ENCODE measurements at places on chromosomes 2 and 18. TPM values are rescaled to one million over a fixed set of nuclear protein-coding genes. Genes with fewer than 3 reads are reported as not detected.

NETO1 gene
- 49.0 TPM for total RNA-seq

FOXD4L1 gene
- total RNA-seq = not detected

TDRD15 gene
- not detected for total RNA-seq

CYP27A1 gene
- 30.0 TPM for total RNA-seq

COL3A1 gene
- 7,166 TPM for total RNA-seq

MAB21L4 gene
- 0.77 TPM for total RNA-seq

LIMS2 gene
- total RNA-seq = 11.2 TPM

TMEM185B gene
- 23.6 TPM for total RNA-seq

UGT1A8 gene
- total RNA-seq = not detected

CCNT2 gene
- 103 TPM for total RNA-seq

PID1 gene
- total RNA-seq = 31.1 TPM

DAW1 gene
- total RNA-seq = 0.44 TPM

ANKRD62 gene
- not detected for total RNA-seq

PCARE gene
- total RNA-seq = 57.0 TPM

VAMP8 gene
- total RNA-seq = 8.5 TPM

STPG4 gene
- not detected for total RNA-seq

NEU2 gene
- total RNA-seq = not detected

SPDYA gene
- total RNA-seq = 3.7 TPM

PCGF1 gene
- total RNA-seq = 13.6 TPM

SERPINB10 gene
- total RNA-seq = 1.3 TPM

SCYGR4 gene
- total RNA-seq = not detected

SOS1 gene
- total RNA-seq = 73.2 TPM

YES1 gene
- total RNA-seq = 118 TPM

KDSR gene
- total RNA-seq = 37.7 TPM

NR4A2 gene
- total RNA-seq = 6.5 TPM
